HCT116 (cell line): ENCODE measurements at places on chromosomes 3 and 15.

DNA sequence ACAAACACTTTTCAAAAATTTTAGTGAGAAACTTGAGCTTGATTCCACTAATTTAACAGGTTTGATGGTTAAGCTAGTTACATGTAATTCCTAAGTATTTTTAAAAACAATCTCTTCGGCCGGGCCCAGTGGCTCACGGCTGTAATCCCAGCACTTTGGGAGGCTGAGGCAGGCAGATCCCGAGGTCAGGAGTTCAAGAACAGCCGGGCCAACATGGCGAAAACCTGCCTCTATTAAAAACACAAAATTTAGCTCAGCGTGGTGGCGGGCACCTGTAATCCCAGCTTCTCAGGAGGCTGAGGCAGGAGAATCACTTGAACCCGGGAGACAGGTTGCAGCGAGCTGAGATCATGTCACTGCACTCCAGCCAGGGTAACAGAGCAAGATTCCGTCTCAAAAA, 25.3 kb downstream of the TRA2B start:
- no peaks in the 10 kb centered on the region for H3K27me3 ChIP-seq
- H3K36me3 ChIP-seq = peaks cover 27% of the 10 kb centered on the region
- DNase-seq = no peak
- no peak overlapping the region for H3K4me3 ChIP-seq
- no peak overlapping the region for H3K27ac ChIP-seq
- H3K4me1 ChIP-seq = peaks cover 4% of the 10 kb centered on the region; the same call in 1 of the 2 replicates

DNA sequence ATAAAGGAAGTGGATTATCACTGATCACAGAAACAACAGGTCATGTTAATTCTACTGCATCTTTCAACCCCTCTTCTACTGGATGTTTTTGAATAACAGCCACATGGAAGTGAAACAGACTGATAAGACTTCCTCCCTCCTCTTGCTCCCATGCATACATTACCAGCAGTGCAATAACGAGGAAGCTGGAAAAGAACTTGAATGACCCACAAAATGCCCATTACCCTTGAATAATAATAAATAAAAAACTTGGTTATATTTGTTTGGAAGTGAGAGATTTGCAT, 51.6 kb downstream of the RARB start:
- peaks cover 50% of the 10 kb centered on the region for H3K27me3 ChIP-seq
- no peak overlapping the region for H3K27ac ChIP-seq
- DNase-seq = no peak
- no peaks in the 10 kb centered on the region for H3K36me3 ChIP-seq

- no peaks in the 10 kb centered on the region for H3K4me1 ChIP-seq
- no peak overlapping the region for H3K4me3 ChIP-seq
- H3K27me3 ChIP-seq = no peaks in the 10 kb centered on the region
Observed at GRCh38 chr15:42165106-42165505, 8.7 kb upstream of the PLA2G4F start.

GRCh38 chr3:115989684-115990421, 366.5 kb downstream of the GAP43 start:
- no peak overlapping the region for H3K27ac ChIP-seq
- no peaks in the 10 kb centered on the region for H3K4me1 ChIP-seq
- DNase-seq = no peak
- H3K4me3 ChIP-seq = no peak overlapping the region
- H3K27me3 ChIP-seq = no peaks in the 10 kb centered on the region; the same call in 1 of the 2 replicates

- H3K4me1 ChIP-seq = no peaks in the 10 kb centered on the region
- H3K36me3 ChIP-seq = no peaks in the 10 kb centered on the region
- no peak for DNase-seq
- H3K27me3 ChIP-seq = no peaks in the 10 kb centered on the region
- no peak overlapping the region for H3K27ac ChIP-seq
- H3K4me3 ChIP-seq = no peak overlapping the region
Observed at GRCh38 chr3:32998631-32999451, 47.4 kb downstream of the CCR4 start.

DNA sequence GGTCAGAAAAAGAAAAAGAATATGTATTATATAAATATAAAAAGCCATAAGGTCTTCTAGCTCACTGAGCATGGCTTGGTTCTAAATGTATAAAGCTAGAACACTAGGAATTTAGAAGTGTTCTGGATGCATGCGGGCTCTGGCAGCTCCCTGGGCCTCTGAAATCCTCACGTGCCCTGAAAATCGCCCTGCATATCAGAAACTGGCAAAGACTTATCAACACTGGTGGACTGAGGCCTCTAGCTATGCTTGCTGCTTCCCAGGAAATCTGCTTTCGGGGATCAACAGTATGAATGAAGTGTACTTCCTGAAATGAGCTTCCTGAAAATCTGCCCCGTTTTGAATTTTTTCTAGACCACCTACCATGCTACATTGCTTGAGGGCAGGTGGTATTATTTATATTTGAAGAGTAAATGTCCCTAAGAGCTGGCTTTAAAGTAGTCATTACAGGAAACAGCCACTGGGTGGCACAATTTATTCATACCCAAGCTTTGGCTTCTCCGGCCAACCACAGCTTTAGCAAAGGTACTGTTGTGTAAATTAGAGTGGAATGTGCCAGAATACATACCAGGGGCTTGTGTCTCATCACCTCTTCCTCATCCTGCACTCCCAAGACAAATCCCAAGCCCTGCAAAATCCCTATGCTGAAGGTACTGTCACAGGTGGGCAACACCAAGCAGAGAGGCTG, 17.7 kb downstream of the CRTAP start:
- H3K27ac ChIP-seq = no peak overlapping the region
- no peaks in the 10 kb centered on the region for H3K27me3 ChIP-seq
- H3K4me3 ChIP-seq = no peak overlapping the region
